ENCODE measurements at places on chromosomes 7 and 10.
A peak's percentile ranks its signal among the peaks of the same experiment; 100 is the strongest.

- DNase-seq = no peak
Observed at GRCh38 chr7:72438491-72438890, 26.4 kb upstream of the CALN1 start.

GRCh38 chr7:151439855-151440798, at the start of gene CRYGN:
CRYGN (minus strand) TSS chr7:151440141; CDS start chr7:151439917, 224 bp downstream.
- DNase-seq = no peak

DNA sequence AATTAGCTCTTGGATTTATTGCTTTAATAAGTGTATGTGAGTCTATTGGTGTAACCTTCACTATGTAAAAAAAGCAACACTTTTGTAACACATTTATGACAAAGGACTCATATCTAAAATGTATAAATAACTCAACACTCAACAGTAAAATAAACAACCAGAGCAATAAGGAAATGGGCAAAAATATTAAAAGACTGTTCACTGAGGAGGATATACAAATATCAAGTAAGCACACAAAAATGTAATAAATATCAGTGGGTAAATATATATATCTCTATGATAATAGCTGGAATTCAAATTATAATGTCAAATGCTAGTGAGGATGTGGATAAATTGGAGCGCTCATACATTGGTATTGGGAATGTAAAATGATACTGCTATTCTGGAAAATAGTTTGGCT, 53.0 kb downstream of the HDAC9 start:
- no peak for DNase-seq

DNA sequence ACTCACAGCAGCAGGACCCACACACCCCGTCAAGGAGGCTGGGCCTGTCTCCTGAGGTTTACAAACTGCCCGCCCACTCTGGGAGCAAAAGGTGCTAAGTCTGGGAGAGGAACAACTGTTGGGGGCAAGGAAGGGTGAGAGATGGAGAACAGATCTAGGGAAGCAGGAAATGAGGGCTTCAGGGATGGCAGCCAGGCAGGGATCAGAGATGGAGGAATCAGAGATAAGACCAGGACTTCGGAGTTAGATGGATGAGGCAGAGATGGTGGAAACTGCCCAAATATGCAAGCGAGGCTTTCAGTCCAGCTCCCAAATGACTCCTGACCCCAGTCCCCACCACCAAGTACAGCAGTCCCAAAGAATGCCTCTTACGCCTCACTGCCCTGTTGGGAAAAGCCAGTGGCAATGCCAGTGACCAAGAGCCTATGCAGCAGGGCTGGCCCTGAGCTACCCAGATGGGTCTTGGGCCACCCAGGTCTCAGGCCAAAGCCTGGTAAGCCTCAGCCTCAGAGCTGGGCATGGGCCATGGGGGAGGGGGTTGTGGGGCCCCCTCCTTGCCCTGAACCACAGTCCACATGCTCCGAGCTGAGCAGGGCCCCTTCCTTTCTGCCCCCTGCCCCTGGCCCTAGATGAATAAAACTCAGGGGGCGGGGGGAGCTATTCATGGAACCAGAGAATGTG, 39.5 kb upstream of the SLF2 start:
- no peak for DNase-seq

DNA sequence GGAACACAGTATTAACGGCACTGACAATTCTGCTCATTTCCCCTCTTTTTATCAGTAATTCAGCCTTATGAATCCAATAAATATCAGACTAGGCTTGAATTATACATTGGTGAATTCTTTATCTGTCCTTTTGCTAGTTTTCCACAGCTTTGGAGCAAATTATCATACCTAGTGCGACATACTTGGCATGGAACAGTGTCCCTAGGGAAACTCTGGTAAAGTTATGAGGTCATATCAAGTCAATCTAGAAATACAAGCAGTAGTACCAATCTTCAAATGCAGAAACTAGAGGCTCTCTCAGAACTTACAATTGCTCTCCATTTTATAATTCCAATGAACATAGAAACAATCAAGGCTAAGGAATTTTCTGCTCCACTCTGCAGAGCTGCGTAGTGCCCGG, 449.3 kb upstream of the NPVF start:
- DNase-seq = no peak

- peak; percentile 84 for DNase-seq
Observed at GRCh38 chr10:21526188-21526859, 842 bp upstream of the SKIDA1 start.

GRCh38 chr7:2616387-2617324, 15.1 kb upstream of the TTYH3 start:
- no peak for DNase-seq

GRCh38 chr7:2629746-2630681, 1.8 kb upstream of the TTYH3 start:
- DNase-seq = no peak

GRCh38 chr10:116763440-116763839, 21.1 kb upstream of the HSPA12A start:
- DNase-seq = no peak
